PC-3 (cell line): ENCODE measurements at places on chromosomes 1 and 21. TPM values are rescaled to one million over a fixed set of nuclear protein-coding genes. Genes with fewer than 3 reads are reported as not detected.

SPRR4 gene
- not detected in 2 replicates for total RNA-seq

SPAG17 gene
- total RNA-seq = not detected in 2 replicates

PRAMEF1 gene
- total RNA-seq = not detected in 2 replicates

SLC22A15 gene
- total RNA-seq = 2.2 TPM in 2 replicates

AK5 gene
- total RNA-seq = 3.4 and 3.8 TPM in 2 replicates

GTF2B gene
- 29.3 and 32.1 TPM in 2 replicates for total RNA-seq

SMPDL3B gene
- total RNA-seq = 19.6 and 25.7 TPM in 2 replicates

ASPM gene
- total RNA-seq = 28.6 and 35.0 TPM in 2 replicates

UBL4B gene
- 0.07 TPM in 1 of 2 replicates, not detected in the other for total RNA-seq

POFUT2 gene
- total RNA-seq = 19.6 and 28.2 TPM in 2 replicates

RGSL1 gene
- not detected in 2 replicates for total RNA-seq

NUF2 gene
- 35.6 and 62.1 TPM in 2 replicates for total RNA-seq

HTR6 gene
- total RNA-seq = not detected in 2 replicates
